Articular chondrocyte of knee joint (primary cell): ENCODE measurements at places on chromosomes 1 and 21. TPM values are rescaled to one million over a fixed set of nuclear protein-coding genes. Genes with fewer than 3 reads are reported as not detected.

Gene KIAA0319L
- 49.8 and 61.2 TPM in 2 replicates for total RNA-seq

Gene TRIM63
- total RNA-seq: not detected in 2 replicates

Gene PLCH2
- total RNA-seq: 0.26 and 0.76 TPM in 2 replicates

Gene RASSF5
- total RNA-seq: 2.6 and 2.9 TPM in 2 replicates

Gene PADI4
- not detected in 2 replicates for total RNA-seq

Gene TUT4
- total RNA-seq: 41.8 and 57.6 TPM in 2 replicates

Gene OR10Z1
- not detected in 2 replicates for total RNA-seq

Gene ANGPTL1
- total RNA-seq: 10.1 and 14.5 TPM in 2 replicates

Gene CASQ2
- not detected in 2 replicates for total RNA-seq

Gene LRRC53
- total RNA-seq: not detected in 2 replicates

Gene B3GALT2
- 0.13 TPM in 1 of 2 replicates, not detected in the other for total RNA-seq

Gene VHLL
- total RNA-seq: 0.22 TPM in 1 of 2 replicates, not detected in the other

Gene BMP8A
- 0.13 TPM in 1 of 2 replicates, not detected in the other for total RNA-seq

Gene IKBKE
- total RNA-seq: 17.2 and 18.6 TPM in 2 replicates

Gene PLA2G2F
- total RNA-seq: not detected in 2 replicates

Gene DYRK3
- total RNA-seq: 45.1 and 46.4 TPM in 2 replicates

Gene RNASEL
- 13.2 and 13.9 TPM in 2 replicates for total RNA-seq

Gene RNF2
- 25.3 and 30.3 TPM in 2 replicates for total RNA-seq

Gene CYP4Z1
- total RNA-seq: under 0.01 TPM in 1 of 2 replicates, not detected in the other

Gene ALG6
- total RNA-seq: 12.3 and 14.7 TPM in 2 replicates

Gene FAM151A
- not detected in 2 replicates for total RNA-seq

Gene ANKRD45
- 0.65 and 1.8 TPM in 2 replicates for total RNA-seq

Gene OR2G6
- under 0.01 TPM in 1 of 2 replicates, not detected in the other for total RNA-seq

Gene FBLIM1
- total RNA-seq: 26.7 and 29.4 TPM in 2 replicates

Gene AMY2B
- total RNA-seq: 5.7 and 9.2 TPM in 2 replicates

Gene FCER1G
- total RNA-seq: not detected in 2 replicates

Gene CFHR1
- total RNA-seq: 1.0 and 1.5 TPM in 2 replicates

Gene MIGA1
- total RNA-seq: 21.2 and 27.6 TPM in 2 replicates

Gene GGPS1
- total RNA-seq: 43.1 and 47.5 TPM in 2 replicates

Gene TEKT2
- total RNA-seq: 0.11 and 0.13 TPM in 2 replicates

Gene UTS2
- total RNA-seq: 0.11 TPM in 1 of 2 replicates, not detected in the other

Gene PCSK9
- 0.26 and 0.86 TPM in 2 replicates for total RNA-seq

Gene RHD
- total RNA-seq: not detected in 2 replicates

Gene TNNT2
- not detected in 2 replicates for total RNA-seq

Gene GALE
- total RNA-seq: 23.3 and 23.9 TPM in 2 replicates

Gene PROX1
- total RNA-seq: 0.13 and 0.22 TPM in 2 replicates

Gene RABGGTB
- total RNA-seq: 98.1 and 111 TPM in 2 replicates

Gene KRTAP6-1
- total RNA-seq: not detected in 2 replicates

Gene LCE1D
- total RNA-seq: not detected in 2 replicates

Gene SLC26A9
- total RNA-seq: under 0.01 TPM in 1 of 2 replicates, not detected in the other

Gene KRTAP7-1
- total RNA-seq: not detected in 2 replicates

Gene COL8A2
- total RNA-seq: 53.4 and 60.5 TPM in 2 replicates

Gene LCE6A
- total RNA-seq: not detected in 2 replicates

Gene EXO1
- total RNA-seq: 4.1 and 6.5 TPM in 2 replicates

Gene GUCA2A
- total RNA-seq: not detected in 2 replicates

Gene FMO3
- 0.13 and 0.86 TPM in 2 replicates for total RNA-seq

Gene A3GALT2
- not detected in 2 replicates for total RNA-seq

Gene PIK3C2B
- total RNA-seq: 1.1 and 2.7 TPM in 2 replicates
